Cardiac septum (tissue), 1 donor: ENCODE measurements at places on chromosomes 3 and 15. TPM values are rescaled to one million over a fixed set of nuclear protein-coding genes. Genes with fewer than 3 reads are reported as not detected.

- DNase-seq: no peak
These were observed 101.3 kb downstream of the CDIN1 start for GRCh38 chr15:36680751-36681150.

- peak; percentile 60 for DNase-seq
These were observed 783 bp downstream of the ITIH1 start for GRCh38 chr3:52777959-52778805.

GRCh38 chr3:103729547-103729946 is 1294.7 kb downstream of the ZPLD1 start:
- DNase-seq: no peak

GRCh38 chr3:107356706-107357105 is 20.5 kb upstream of the CCDC54 start:
- no peak for DNase-seq

The C3orf22 gene
- not detected for total RNA-seq

The APOD gene
- 692 TPM for total RNA-seq

The LYZL4 gene
- not detected for total RNA-seq
